Activated CD4-positive, alpha-beta T cell treated with anti-CD3 and anti-CD28 coated beads for 48 hours (primary cell): ENCODE measurements at places on chromosomes 12 and 14.

DNA sequence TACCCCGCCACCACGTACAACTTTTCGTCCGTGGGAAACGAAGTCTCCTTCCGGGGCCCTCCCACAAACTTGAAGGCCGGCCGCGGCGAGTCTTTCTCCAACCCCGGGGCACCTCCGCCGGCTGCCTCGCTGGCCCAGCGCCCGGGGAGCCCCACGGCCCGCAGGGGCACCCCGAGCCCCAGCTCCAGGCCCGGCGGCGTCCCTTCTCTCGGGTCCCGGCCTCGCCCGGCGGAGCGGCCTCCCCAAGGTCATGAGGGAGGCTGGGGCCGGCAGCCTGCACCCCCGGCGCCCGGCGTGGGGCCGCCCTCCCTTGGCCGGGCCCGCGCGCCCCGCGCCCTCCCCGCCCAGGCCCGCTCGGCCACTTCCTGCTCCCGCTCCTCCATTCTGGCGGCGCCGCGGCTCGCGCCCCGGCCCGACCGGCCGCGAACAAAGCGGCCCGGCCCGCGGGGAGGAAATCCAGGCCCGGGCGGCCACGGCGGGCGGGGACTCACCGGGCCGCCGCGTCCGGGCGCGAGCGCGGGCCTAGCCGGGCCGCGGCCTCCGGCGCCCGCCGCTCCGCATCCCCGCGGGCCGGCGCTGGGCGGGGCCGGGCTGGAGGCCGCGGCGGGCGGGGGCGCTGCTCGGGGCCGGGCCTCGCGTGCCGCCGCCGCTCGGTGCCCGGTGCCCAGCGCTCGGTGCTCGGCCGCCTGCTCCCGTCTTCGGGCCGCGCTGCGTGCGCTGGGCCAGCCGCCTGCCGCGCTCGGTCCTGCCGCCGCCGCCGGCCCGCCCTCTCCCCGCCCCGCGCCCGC lies at the start of gene AKT1:
Gene AKT1 (minus strand): TSS at position 756 of the 788 bp plus-strand sequence. CDS start 3,105 bp downstream, outside the sequence.
- no peak for DNase-seq

GRCh38 chr12:12011880-12012260 lies 58.9 kb upstream of the BCL2L14 start:
- DNase-seq = no peak

DNA sequence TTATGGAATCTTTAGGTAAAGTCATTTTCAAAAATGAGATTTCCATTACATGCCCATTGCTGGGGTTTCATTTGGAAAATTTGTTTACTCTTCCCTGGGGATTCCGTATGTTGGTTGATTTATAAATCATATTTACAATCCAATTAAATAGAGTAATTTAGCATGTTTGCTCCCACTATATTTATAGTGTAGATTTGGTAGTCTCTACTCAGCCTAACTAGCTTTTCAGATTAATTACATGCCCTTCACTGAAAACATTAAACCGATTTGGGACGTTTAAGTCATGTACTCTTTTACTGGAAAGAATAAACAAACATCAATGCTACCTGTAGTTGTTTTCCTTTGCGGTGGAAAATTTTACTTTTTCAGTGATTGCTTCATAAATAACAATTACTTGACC lies 10.4 kb downstream of the PAX9 start:
- DNase-seq = no peak

DNA sequence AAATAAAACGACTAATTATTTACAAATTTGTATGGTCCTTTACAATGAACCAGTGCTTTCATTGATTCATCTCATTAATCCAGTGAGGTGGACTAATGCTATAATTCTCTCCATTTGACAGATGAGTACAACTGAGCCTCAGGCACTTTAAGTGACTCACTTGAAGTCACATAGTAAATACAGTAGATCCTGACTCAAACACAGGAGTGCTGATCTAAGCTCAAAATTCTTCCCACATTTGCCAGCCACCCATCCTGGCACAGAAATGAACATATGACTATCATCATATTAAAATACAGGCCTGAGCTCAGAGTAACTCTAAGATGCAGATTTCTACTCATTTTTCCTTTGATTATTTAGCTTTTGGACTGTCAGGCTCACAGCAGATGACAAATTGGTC lies 30.6 kb downstream of the SLC16A7 start:
- no peak for DNase-seq

DNA sequence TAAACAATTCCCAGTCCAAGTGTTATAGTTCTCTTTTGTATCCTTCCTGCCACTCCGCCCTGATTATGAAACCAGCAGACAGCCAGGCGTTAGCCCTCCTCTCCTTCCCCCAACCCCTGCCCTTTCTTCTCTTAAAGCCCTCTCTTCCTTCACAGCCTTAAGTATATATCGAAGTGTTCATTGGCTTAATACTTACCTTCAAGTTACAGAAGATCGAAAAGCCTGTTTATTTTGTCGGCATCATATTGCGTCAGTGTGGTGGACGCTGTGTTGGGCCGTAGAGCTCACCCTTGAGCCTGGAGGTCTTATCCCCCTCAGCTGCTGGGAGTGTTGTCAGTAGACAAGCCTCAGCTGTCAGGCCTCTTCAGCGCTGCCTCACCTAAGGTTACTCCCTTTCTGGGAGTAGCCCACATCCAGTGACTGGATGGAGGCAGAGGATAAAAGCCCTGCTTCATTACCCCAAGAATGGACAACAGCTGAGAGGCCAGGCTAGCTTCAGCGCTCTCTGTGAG lies 36.2 kb downstream of the CMAS start:
- no peak for DNase-seq
